ENCODE measurements at places on chromosomes 4 and X. TPM values are rescaled to one million over a fixed set of nuclear protein-coding genes. Genes with fewer than 3 reads are reported as not detected.

DNA sequence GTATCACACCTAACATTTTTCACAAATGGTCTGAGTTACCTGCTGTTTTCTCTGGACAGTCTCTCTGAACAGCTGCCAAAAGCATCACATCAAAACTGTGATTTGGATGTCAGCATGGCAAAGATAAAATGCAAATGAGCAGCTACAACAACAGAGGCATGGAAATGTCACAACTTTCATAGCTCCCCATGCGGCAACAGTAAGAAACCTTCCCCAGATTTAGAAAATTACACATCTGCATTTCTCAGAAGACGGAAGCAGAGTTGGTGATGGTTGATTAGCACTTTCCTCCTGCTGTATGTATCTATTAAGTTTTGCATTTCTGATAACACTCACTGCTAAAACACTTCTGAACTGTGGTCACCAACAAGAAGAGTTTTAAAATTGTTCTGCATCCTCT, 9.7 kb downstream of the PRKG2 start:
- DNase-seq = no peak

- DNase-seq = peak; percentile 17
Measured at GRCh38 chr4:8293131-8293975, 23.8 kb downstream of the HTRA3 start.

GRCh38 chrX:21355831-21356230, 18.4 kb upstream of the CNKSR2 start:
- DNase-seq = no peak

DNA sequence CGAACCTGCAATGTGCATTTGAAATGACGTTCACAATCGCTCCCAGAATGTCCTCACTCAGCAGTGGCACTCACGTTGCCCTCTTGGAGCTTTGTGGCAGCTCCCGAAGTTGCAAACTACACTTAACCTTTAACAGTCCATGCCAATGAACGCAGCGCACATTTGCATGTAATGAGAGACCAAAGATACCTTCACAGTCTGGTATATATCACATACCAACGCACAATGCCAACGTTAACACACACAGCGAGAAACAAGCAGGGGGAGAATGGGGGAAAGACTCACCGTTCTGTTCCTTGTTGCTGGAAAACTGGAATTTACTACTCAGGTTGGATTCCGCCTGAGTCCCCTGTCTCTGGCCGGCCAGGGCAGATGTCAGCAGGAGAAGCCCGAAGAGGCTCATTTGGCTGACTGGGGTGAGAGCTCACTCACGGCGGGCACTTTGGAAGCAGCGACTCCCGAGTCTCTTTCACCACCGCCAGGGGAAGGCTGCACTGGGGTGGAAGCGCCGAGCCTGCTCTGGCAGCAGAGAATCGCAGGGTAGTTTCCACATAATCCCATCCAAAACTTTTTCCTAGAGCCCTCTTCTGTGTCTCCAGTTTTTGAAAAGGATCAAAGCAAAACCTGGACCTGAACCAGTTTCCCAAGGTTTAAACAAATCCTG, 966 bp downstream of the PDGFC start:
- DNase-seq = peak; percentile 86

DNA sequence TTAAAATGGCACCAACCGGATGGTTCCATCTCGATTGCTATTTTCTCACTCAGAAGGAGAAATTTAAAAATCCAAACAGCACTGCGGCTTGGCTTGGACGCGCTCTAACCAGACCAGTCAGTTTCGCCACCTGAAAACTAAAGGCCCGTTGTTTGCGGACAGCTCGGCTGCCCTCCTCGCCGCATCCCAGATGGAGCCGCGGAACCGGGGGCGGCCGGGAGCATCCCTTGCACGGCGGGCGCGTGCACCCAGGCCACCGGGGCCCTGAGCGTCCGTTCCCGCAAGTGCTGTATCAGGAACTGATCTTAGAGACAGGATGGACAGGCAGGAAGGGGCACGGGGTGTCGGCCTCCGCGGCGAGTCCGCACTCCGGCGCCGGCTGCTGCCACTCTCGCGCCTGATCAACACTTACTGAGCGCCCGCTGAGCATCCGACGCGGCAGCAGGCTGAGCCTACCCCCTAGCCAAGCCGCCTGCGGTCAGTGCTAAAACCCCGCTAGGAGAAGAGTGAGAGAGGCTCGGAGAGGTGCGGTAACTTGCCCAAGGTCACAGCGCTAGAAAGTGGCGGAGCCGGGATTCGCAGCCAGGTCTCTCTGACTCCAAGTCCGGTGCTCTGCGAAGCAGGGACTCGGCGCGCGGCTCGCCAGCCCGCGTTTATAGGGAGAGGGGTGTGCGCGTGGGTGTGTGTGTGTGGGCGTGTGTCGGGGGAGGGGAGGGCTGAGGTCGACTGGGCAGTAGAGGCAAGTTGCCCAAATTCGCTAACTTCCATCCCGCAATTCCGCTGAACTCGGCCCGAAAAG, at the start of gene CITED1:
Gene CITED1, minus strand, starts transcription at position 629 of the 799 bp plus-strand sequence. CDS start 3,045 bp downstream, outside the sequence.
- DNase-seq = no peak

RTL9 gene
- 0.32 TPM for total RNA-seq

SEC31A gene
- 130 TPM for total RNA-seq

Data from right cardiac atrium (tissue), 5 donors.